ENCODE measurements at places on chromosomes 2 and 18.

DNA sequence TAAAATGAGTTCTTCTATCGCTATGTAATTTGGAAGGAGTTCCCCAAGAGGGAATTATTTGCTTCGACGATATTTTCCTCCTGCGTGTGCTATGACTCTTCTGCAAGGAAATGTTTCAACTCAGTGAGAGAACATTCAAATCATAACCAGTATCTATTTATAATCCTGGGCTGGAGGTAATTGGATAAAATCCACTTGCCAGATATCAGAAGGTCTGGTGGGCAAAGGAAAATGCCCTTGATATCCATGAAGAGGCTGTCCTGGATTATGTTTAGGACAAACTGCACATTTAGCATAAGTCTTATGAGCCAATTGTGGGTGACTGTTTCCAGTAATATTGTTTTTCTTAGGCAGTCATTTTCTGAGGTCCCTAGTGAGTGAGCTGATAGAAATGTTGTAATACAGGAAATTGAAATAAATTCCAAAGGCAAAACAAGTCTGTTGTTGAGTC, 17.7 kb downstream of the RPIA start:
- no peak for DNase-seq

GRCh38 chr2:12636837-12637581, 79.7 kb upstream of the TRIB2 start:
- DNase-seq, result no peak

DNA sequence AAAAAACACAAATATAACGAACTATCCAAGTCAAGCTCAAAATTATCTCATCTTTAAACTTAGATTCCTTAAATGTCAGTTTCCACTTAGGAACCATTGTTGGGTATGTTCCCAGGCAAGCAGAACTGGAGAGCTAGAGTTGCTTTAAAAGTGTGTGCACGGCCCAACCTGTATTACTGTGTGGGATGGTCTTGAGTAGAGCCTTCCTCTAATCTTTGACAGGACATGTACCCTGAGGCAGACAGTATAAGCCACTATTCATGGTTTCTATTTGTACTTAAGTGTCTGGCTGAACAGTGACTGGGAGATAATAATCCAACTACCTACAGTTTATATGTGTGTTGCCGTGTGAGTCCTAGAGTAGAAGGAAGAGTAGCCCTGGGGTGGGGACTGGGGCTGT, 239.7 kb downstream of the GPD2 start:
- DNase-seq, result no peak

GRCh38 chr2:10917927-10918326, 6.2 kb downstream of the KCNF1 start:
- DNase-seq, result no peak

DNA sequence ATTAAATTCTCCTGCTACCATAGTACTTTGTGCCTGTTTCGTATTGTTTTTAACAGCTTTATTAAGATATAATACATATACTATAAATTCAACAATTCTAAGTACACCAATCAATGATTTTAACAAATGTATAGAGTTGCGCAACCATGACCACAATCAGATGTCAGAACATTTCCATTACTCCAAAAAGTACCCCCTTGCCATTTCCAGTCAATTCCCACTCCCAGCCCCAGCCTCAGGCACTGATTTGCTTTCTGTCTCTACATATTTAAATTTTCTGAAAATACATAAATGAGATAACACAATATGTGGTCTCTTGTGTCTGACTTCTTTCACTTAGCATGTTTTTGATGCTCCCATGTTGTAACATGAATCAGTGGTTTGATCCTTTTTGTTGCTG, 193.9 kb downstream of the FIGN start:
- no peak for DNase-seq

- no peak for DNase-seq
Observed at GRCh38 chr18:22411446-22411845, 6.3 kb downstream of the CTAGE1 start.
